ENCODE measurements at places on chromosomes 5 and 9.

DNA sequence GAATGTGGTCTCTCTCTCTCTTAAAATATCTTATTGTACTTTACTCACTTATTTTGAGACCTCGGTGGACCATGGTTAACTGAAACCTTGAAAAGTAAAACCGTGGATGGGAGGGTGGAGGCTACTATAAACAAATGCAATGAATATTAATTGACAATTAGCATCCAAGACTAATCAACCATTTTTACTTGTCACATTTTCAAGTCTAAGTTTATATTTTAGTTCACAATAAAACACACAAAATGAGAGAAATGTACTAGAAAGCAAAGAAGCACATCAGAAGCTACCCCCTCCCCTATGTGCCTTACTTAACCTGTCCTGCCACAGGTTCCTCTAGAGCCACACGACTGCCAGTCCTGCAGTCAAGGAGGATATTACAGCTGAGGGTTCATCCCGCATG, 4.6 kb downstream of the ARL15 start:
- no peak for DNase-seq

DNA sequence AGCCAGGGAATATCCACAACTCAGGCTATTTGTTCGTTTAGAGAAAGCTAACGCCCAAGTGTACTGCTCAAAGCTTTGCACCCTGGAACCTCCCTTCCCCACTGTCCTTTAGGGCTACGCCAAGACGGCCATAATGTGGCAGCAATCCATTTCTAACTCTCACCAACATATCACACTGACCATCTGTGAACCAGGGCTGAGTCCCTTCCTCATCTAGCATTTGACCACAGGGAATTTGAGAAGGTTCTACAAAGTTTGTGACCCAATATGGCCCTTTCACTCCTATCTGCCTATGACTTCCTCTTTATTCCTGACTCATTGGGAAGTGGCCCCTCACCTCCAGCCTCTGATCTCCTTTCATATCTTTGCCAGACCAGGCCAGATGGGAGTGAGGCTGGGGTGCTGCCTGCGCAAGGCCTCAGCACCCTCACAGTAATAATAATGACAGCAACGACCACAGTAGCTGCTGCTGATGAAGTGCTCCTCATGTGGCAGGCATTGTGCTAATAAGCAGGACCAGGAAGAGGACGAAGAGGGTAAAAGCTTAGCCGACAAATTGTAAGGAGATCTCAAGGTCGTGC, 9.3 kb upstream of the ARAP3 start:
- no peak for DNase-seq

GRCh38 chr5:115372146-115372545, 75.7 kb upstream of the CCDC112 start:
- DNase-seq, result no peak

GRCh38 chr9:7879551-7880245, 80.1 kb upstream of the DMAC1 start:
- DNase-seq, result peak; percentile 7

GRCh38 chr9:83999141-83999918, 18.7 kb downstream of the RMI1 start:
- no peak for DNase-seq

- no peak for DNase-seq
Observed at GRCh38 chr9:33843312-33843961, 26.5 kb downstream of the UBE2R2 start.

GRCh38 chr9:2199999-2200796, 185.1 kb downstream of the SMARCA2 start:
- no peak for DNase-seq

DNA sequence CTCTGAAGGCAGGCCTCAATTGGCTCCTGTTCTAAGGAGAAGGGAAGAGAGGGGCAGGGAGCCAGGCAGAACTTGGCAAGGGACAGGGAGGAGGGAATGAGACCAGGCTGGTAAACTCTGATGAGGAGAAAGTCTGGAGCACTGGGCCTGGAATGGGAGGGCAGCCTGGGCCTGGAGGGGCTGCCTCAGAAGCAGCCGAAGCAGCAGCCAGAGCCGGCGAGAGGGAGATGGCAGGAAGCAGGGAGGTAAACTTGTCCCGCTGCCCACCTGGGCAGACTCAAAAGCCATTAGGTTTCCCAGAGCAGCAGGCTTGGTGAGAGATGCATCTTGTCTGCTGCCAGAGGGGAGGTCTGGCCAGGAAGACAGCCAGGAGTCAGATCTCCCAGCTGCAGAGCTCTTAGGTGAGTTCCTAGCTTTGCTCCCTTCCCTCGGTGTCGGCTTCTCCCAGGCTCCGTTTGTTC, 37.0 kb upstream of the CRB2 start:
- DNase-seq, result no peak

GRCh38 chr5:140312791-140313189, 9.9 kb upstream of the PFDN1 start:
- DNase-seq, result no peak

GRCh38 chr9:81530846-81531245, 158.5 kb downstream of the TLE1 start:
- no peak for DNase-seq

DNA sequence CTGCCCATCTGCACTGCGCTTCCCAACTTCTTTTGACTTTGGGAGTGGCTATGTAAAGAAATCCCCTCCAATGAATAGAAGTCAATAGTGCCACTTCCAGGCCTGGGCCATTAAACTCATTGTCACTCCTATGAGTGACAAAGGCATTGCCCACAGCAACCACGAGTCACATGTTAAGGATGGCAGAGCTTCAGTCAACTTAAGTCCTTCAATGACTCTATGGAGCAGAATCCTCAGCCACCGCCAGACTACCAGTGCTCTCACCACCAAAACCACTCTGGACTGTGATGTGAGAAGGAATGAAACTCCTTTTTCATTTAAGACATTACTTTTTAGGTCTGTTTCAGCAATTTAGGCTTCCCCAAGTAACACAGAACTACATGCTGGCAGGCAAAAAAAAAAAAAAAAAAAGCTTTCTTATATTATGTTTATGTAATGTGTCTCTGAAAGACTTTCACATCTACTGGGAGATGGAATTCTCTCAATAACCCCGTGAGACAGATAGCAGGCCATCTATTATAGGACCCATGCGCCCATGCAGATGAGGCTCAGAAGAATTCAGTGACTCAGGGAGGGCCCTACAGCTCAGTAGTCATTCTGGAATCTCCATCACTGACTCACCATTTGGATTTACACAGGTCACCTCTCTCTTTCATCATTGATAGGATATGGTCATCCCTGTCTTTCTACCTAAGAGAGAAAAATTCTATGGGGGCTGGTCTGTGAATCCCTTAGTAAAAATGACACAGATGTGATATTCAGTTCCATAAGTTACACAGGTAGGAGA, 180.5 kb downstream of the CEMIP2 start:
- DNase-seq, result no peak

- no peak for DNase-seq
Observed at GRCh38 chr9:37286530-37287175, 135.8 kb upstream of the GRHPR start.

GRCh38 chr9:21559402-21560280, 77.5 kb upstream of the IFNE start:
- peak; percentile 53 for DNase-seq

DNA sequence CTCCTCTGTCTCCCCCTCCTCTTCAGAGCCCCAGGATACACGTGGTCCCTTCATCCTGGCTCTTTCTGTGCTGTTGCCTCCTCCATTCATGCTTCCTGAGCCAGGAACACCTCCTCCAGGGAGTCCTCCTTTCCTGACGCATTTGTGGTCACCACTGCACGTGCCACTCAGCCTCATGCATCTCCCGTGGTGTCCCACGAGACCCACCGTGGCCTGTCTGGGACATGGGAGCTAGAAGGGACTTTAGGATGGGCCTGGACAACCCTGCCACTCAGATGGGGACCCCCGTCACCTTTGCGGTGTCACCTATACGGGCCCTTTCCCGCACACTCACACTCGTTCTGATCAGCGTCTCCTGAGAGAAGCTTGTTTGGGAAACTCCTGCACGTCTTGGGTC, 6.7 kb downstream of the GLIPR2 start:
- DNase-seq, result no peak

- DNase-seq, result no peak
Observed at GRCh38 chr5:72633649-72634048, 126.4 kb upstream of the ZNF366 start.

DNA sequence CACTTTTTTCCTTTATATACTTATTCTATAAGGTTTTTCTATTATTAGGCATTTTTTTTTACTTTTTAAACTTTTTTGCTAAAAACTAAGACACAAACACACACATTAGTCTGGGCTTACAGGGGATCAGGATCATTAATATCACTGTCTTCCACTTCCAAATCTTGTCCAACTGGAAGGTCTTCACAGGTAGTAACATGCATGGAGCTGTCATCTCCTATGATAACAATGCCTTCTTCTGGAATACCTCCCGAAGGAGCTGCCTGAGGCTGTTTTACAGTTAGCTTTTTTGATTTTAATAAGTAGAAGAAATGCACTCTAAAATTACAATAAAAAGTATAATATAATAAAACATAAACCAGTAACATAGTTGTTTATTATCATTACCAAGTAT, 345.5 kb upstream of the PTGER4 start:
- DNase-seq, result no peak

DNA sequence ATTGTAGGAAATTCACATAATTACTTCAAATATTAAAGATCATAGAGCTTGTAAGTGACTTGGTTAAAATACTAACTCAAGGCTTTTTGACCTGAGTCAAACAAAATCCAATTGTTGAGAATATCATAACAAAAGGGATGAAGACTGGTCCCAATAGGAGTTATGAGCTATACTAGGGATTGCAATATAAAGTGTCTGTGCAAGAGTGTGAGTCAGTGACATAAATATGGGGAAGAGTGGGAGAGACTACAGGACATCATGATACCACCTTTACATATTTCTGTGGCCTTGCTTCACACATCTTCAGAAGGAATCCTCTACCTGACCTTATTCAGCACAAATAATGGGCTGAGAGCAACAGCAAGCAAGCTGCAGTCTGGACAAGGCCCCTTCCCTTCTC, 180.9 kb upstream of the SLC24A2 start:
- DNase-seq, result no peak

DNA sequence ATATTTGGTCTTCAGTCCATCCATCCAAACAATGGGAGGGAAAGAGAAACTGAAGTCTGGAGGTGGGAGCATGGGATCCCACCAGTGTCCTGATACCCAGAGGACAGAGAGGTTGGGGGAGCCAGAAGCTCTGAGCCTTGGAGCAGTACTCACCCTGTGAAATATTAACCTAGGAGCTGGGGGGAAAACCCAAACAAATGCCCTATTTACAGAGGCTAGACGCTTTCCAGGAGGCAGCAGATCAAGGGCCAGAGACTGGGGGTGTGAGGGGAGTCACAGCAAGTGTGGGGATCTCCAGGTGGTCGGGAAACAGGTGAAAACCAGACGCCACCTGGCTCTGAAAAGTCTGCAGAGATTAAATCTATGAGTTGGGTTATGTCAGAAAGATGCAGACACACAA, 6.2 kb downstream of the ZER1 start:
- no peak for DNase-seq

- no peak for DNase-seq
Observed at GRCh38 chr5:133514456-133514855, 97.9 kb downstream of the FSTL4 start.

- peak; percentile 55 for DNase-seq
Observed at GRCh38 chr5:446883-447263, 3.9 kb downstream of the EXOC3 start.

- no peak for DNase-seq
Observed at GRCh38 chr5:135448071-135448739, 1.1 kb upstream of the DCANP1 start.

DNA sequence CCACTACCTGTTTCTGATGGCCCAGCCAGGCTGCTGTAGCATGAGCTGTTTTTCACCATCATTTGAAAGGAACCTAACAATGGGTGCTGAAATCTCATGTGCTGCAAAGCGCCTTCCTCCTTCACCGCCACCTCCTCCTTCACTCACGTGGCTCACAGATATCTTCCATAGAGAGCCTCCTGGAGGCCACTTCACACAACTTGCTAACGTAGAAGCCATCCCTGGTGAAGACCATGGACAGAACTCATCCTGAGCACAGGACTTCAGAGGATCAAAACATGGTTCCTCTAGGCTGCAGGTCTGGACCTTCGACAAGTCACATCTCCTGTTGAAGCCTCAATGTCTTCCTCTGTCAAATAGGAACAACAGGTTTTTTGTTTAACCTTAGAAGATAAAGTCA, 155.5 kb upstream of the RAD23B start:
- no peak for DNase-seq

Measured in CD4-positive, alpha-beta T cell treated with Interleukin-12 subunit alpha and Interleukin-12 subunit beta, for 1 hour (primary cell).